ENCODE measurements at places on chromosomes 16 and 17.

DNA sequence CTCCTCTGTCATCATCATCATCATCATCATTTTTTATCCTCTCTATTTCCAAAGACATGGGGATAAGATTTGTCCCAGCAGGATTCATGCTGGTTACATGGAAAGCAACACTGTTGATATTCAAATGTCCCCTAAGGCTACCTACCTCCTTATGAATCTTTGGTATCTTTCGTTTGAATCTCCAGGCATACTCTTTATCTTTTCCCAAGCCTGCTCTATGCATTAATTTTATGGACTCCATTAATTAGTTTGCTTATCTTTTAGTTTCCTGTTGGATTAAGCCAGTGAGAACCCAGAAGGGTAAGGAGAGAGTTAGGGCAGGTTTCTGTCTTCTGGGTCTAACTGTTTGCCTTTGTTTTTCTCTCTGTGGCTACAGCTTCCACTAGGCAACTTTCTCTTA lies 129.6 kb upstream of the GOT2 start:
- no peak for DNase-seq

- no peak for DNase-seq
Observed at GRCh38 chr17:29914819-29915537, 15.1 kb downstream of the SSH2 start.

- DNase-seq = no peak
Observed at GRCh38 chr17:35018814-35019213, 38.5 kb downstream of the LIG3 start.

DNA sequence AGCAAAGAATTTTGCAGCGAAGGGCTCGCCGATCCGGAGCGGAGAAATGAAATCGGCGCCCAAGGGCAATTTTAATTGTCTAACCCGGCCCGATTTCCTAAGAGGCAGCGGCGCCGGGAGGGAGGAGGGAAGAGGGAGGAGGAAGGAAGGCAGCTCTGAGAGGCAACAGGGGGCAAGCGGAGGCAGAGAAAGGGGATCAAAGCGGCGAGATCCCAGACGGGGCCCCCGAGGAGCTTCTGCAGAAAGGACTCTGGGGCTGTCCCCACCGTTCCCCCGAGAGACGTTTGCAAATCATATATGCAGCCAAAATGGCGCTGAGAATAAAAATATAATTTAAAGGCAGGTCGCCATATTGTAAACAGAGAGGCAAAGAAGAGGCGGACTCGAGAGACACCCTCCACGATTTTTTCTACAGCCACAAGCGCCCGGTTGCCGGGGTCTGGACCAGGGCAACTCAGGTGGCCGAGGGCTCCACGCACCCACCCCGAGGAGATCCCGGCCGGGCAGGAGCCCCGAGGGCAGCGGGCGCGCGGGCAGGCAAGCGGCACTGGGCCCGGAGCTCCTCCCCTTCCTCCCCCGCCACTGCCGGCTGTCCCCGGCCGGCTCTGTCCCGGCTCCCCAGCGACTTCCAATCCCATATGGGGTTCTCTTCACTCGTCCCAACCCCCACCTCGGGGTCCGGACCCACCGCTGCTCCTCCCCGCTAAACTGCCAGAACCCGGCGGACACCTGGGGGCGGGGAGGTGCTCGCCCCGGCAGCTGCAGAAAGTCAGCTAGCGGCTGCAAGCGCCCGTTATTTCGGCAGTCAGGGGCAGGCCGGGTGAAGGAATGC lies 1.9 kb downstream of the PHF12 start:
- DNase-seq = no peak

DNA sequence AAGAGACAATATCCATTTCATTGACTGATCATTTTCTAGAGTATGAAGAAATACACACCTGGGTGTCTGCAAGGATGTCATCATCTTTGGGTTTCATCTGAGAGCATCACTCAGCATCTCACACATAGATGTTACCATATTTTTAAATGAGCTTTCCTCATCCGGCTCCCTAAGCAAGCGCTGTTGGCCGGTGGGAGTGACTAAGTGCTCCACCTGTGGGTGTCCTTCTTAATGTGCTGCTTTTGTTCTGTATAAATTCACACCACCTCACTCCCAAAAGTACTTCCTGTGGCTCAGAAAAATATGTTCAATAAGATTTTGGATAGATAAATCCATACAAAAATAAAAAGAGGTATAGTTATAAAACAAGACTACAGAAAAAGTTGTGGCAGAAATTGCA lies 7.4 kb downstream of the SSTR2 start:
- DNase-seq = no peak

- DNase-seq = peak; percentile 65
Observed at GRCh38 chr17:56592487-56593085, 913 bp upstream of the NOG start.

DNA sequence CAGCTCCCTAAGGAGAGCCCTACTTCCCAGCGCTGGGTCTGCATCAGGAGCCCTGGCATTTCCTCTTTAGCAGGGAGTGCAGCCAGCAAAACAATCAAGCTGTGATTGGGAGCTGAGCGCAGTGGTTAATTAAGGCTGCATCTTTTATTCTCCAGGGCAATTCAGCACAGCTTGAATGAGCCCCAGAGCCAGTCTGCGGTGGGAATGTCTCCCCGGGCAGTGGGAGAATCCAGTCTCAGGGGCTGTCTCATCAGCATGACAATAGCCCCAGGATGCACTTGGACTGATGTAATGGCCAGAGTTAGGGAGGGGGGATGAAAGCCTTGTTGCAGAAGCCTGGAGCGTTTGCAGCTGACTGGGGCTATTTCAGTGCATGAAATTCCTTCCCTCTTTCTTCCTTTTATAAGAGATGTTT lies 292.6 kb upstream of the SOX9 start:
- no peak for DNase-seq

DNA sequence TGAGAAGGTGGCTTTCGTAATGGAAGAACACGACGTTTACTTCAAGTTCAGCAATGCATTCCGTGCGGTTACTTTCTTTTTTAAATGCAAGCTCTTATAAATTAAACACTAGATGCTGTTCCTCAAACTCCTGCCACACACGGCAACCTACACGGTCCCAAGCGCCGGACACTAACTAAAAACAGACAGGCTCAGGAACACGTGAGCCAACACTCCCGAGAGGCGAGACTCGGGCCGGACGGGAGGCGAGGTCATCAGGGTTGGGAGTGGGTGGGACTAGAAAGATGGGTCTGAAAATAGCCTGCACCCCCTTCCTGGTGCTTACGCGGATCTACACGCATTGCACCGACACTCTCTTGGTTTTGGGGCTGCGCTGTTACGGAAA lies 6.4 kb downstream of the CLCN7 start:
- no peak for DNase-seq

DNA sequence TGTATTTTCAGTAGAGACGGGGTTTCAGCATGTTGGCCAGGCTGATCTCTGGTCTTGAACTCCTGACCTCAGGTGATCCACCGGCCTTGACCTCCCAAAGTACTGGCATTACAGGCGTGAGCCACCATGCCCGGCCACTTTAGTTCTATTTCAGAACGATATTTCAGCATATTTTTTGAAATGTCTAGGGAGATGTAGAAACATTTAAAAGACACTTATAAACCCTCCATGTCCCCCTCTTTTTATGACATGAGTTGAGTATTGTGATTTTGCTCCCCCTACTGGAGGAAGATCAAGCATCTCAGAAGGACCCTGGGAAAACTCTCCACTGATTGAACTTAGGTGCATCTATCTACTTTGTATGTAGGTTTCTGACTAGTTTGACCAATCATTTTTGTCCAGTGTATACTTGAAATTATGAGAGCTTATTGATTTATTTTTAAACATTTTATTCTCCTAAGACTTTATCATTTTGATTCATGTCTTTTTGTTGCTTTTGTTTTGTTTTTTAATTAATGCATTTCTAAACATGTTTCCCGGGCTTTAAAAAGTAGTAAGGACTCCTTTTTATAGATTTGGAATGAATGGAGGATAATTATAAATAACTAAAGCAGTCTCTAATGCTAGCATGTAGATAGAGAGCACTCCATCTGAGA lies 105.1 kb downstream of the CHD9 start:
- DNase-seq = peak; percentile 7

- no peak for DNase-seq
Observed at GRCh38 chr17:29383686-29384085, 6.5 kb upstream of the TAOK1 start.

All from GM18507 (cell line).